ENCODE measurements at places on chromosomes 12 and 14.
A peak's percentile ranks its signal among the peaks of the same experiment; 100 is the strongest.

- no peak for DNase-seq
These were observed 21.1 kb downstream of the PLEKHD1 start for GRCh38 chr14:69505338-69506240.

- DNase-seq: no peak
These were observed 94.2 kb downstream of the LLPH start for GRCh38 chr12:66036317-66036716.

GRCh38 chr12:104360983-104361707 is 57.6 kb downstream of the EID3 start:
- no peak for DNase-seq

DNA sequence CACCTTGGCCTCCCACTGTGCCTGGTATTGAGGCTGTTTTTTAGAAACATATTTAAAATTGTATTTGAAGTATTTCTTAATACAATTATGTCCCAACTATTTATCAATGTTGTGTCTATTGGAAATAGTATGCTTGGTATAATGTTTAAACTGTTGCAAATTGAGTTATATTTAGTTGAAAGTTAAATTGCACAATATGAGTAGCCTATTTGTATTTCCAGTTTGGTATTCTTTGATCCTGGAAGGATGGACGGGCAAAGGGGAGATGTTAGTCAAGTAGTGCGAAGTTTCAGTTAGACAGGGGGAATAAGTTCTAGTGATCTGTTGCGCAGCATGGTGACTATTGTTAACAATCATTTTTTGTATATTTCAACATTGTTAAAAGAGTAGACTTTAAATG is 111.5 kb downstream of the NUBPL start:
- DNase-seq: no peak

DNA sequence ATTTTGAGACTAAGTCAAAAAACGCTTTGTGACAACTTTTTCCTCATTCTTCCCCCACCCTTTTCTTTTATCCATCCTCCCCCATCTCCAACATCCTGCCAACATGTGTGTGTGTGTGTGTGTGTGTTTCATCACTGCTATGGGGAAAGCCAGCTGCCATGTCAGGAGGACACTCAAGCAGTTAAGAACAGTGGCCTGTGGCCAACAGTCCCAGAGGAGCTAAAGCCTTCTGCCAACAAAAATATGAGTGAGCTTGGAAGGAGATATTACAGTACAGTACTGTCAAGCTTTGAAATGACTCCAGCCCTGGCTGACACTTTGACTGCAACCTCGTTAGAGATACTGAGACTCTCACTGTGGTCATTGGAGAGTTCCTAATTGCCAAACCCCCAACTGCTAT is 5.0 kb upstream of the CSRP2 start:
- no peak for DNase-seq

GRCh38 chr12:8493084-8493483 is 20.2 kb upstream of the CLEC4D start:
- peak; percentile 64 for DNase-seq

DNA sequence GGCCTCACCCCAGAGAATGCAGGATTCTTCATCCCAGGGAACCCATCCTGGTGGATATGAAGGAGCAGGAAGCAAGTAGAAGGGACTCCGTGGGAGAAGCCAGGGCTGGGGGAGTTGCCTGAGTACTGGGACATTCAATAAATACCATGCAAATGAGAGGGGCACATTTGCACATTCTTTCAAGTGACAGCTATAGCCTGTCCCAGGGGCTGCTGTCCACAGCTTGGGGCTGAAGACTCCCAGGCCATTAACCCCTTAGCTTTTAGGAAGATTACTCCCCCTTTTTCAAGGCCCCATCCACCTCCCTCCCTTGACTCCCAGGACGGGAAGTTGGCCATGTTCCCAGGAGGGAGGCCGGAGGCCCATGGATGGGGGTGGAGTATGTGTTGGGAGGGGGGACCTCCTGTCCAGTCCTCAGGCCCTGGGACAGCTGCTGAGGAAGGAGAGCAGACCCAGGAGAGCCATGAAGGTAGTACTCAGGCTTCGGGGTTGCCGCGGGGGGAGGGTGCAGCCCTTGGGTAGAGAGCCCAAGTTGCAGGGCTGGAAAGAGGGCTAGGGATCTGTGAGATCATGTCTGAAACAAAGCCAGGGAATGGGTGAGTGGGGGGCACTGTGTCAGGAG is 974 bp upstream of the TNS2 start:
- peak; percentile 28 for DNase-seq

All from natural killer cell treated with Interleukin-12 subunit alpha and Interleukin-12 subunit beta and Interleukin-15 and Interleukin-18, amount 100 ng/mL, for 72 hours (primary cell).